ENCODE measurements at places on chromosomes 12 and 14.

DNA sequence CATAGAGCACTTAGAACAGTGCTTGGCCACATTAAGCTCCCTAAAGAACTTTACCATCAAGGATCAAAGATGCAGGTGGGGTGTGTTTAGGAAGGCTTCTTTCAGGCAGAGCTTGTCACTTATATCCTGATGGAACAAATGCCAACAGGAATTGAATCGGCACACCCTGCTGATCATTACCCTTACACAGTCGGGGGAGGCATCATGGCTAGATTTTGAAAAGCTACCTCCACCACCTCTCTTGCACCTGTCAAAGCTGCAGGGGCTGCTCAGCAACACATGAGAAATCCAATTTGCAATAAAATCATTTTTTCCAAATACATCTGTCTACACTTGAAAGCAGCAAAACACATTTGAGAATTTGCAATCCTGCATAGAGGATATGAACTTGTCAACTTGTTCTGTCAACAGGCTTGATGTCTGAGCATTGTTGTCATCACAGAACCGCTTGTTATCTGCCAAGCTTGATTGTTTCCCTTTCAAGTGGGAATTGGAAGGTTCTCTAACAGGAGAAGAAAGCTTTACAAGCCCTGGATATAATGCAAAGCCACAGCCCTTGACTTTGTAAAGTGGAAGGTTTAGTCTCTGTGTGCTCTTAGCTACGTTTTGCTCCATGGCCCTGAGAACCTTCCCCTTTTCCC, 24.6 kb upstream of the TRIM9 start:
- DNase-seq, result no peak

DNA sequence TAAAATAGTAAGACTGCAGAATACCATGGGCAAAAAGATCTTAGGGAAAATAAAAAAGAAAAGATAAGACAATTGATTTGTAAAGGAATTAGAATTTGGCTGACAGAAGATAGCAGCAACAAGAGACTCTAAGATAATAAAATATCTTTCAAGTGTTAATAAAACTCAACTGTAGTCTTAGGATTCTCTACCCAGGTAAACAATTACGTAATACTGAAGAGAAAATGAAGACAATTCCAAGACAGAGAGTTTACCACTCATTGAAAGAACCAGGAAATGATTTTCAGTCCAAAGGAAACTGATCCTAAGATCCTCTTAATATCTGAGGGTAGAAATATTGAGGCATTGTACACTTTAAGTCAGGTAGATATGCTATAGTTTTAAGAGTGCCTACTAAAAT, 321.1 kb downstream of the CEP128 start:
- no peak for DNase-seq

DNA sequence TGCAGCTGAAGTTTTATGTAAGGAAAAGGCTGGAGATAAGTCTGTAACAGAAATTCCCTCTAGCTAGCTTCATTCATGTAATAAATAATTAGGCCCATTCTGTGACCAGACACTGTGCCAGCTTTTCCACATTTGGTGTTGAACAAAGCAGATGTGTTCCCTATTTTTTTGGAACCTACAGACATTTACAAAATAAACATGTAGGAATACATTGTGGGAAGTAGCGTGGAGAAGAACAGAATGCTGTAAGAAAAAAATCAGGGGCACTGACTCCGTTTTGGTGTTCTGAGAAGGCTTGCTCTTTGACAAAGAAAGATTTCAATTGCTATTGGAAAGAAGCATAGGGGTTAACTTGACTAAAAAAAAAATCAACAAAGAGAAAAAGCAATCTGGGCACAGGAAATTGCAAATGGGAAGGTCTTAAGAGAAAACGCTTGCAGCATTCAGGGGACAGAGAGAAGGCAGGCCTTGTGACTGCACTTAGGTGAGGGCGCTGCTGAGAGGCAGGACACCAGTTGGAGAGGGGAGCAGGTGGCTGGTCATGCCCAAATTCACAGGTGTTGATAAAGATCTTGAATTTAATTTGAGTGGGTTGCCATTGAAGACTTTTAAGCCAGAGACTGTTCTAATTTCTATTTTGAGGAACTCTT, 4.0 kb downstream of the FAR2 start:
- no peak for DNase-seq

DNA sequence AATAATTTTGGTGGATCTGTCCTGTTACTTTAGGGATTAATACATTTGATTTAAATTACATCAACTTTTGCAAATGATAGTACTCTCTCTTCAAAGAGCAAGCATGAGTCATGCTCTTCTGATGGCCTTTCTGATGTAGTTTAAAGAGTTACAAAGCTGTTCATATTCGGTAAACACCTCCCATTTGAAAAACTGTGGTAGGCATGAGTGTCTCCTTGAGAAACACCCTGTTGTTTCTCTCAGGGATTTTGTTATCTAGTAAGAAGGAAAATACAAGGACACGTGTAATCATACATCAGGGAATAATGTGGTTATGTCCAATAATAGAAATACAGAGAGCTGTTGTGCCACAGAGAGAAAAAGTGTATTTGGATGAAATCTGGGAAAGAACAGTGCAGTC, 53.3 kb upstream of the E2F7 start:
- no peak for DNase-seq

DNA sequence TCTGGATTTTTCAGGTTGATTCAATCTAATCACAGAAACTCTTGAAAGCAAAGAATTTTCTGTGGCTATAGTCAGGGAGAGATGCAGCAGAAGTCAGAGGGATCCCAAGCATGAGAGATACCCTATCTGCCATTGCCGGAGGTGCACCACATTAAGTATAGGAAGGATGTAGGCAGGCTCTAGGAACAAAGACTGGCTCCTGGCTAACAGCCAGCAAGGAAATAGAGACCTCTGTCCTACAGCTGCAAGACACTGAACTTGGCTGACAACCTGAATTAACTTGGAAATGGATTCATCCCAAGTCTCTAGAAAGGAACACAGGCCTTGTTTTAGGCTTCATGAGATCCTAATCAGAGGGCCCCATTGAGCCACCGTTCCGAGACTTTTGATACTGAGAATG, 364.9 kb upstream of the FLRT2 start:
- DNase-seq, result no peak

- no peak for DNase-seq
Observed at GRCh38 chr14:105385322-105385637, 13.1 kb upstream of the TEX22 start.

DNA sequence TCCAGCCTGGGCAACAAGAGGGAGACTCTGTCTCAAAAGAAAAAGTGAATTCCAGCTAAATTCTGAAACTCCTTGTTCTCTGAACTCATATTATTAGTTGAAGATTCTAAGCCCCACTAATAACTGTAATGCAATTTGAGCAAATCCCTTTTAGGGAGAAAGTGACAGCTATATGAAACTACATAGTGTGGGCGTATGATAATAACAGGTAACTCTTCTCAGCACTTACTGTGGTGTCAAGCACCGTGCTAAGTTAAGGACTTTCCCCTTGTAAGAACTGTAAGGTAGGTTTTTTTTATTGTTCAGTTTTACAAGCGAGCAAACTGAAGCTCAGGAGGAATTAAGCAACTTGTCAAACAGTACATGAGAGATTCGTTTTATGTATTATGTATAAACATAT, 5.4 kb downstream of the ANKRD13A start:
- no peak for DNase-seq

DNA sequence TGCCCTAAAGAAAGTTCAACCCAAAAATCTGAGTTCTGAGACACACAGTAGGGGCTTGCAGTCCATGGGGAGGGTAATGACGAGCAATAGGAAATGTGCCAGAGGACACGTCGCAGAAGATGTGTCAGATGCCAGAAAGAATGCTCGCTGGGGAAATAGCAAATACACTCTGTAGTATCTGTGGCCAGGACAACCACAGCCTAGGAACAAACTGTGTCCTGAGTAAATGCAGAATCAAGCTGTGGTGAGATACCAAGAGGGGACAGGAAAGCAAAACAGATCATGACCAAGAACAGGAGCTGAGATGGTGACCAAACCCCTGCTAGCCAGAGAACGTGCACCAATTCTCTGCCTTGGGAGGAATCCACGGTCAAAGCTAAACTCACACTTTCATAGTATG, 9.1 kb downstream of the CRACR2A start:
- no peak for DNase-seq

DNA sequence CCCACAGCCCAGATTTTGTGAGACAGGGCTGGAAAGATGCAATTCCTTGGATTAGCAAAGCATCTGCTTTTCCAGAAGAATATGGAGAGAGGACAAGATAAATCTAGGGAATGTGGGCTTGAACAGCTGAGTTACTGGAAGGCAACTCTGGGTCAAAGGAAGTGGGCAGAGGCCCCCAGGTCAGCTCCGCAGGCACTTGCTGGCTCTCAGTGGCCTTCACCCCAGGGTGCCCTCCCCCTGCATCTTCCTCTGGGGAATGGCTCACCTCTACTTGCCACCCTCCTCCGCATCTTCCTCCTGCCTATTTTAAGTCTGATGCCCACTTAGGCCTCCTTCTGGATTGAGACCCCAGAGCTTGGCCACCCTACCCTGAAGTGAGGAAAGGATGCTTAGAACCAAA, 10.5 kb upstream of the PNMA1 start:
- DNase-seq, result no peak

GRCh38 chr14:58738189-58738836, 100.6 kb downstream of the DACT1 start:
- DNase-seq, result no peak

GRCh38 chr12:112091563-112091962, 17.0 kb downstream of the NAA25 start:
- no peak for DNase-seq

- DNase-seq, result no peak
Observed at GRCh38 chr14:89215531-89215930, 201.5 kb downstream of the FOXN3 start.

GRCh38 chr12:124658806-124659402, 91.5 kb upstream of the NCOR2 start:
- DNase-seq, result no peak

- DNase-seq, result no peak
Observed at GRCh38 chr14:61875483-61875882, 113.3 kb downstream of the SNAPC1 start.

- DNase-seq, result no peak
Observed at GRCh38 chr12:4051596-4051995, 178.4 kb upstream of the PARP11 start.

DNA sequence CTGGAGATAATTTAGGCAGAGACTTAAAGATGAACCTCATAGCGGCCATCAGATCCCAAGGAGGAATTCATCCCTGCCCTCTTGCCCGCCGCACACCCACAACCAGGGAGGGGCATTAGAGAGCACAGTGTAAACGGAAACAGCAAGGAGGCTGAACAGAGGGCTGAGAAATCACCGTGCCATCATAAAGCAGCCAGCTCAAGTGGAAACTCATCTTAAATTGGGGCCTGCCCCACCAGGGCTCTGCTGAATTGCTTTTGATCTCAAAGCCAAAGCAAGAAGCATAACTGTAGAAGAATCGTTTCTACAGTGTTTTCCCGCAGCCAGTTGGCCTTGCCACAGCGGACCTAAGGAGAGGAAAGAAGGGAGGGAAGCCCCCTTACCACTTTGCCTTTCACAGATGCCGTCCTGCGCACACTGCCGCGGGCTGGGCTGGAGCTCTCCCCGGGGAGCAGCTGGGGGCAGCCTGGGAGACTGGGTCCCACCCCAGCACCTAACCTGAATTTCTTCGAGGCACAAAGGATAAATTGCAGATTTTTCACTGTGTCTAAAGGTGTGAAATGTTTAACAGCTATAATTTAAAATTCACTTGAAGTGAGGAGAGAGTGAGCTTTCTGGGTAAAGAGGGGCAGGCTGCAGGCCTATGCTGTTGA, 51.8 kb upstream of the MMP17 start:
- DNase-seq, result no peak

DNA sequence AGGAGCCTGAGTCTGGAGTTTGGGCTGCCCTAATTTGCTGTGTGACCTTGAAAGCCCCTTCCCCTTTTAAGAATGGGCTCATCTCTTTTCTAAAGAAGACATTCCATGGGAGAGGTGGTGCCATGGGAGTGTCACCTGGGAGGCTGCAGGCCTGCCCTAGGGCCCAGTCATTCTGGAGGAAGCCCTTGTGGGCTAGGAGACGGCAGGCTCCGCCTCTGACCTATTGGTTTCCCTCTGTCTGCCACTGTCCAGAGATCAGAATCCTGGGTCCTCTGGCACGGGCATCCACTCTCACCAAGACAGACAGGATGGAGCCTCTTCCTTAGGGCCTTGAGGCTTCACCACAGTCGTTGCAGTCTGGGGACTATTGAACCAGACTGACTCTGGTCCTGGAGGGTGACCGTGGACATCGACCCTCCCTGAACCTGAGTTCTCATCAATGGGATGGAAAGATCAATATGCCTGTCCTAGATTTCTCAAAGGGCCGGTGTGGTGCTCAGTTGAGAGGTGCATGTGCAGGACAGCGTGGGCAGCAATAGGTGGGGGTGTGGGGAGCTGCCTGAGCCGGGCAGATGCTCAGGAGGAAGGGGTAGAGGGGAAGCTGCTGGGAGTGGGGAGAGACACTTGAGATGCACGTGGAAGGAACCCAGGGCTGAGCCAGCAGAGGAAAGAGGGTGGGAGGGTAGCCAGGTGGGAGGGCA, 12.2 kb upstream of the CLMN start:
- no peak for DNase-seq

GRCh38 chr12:115710104-115710564, 567.4 kb downstream of the MED13L start:
- no peak for DNase-seq

DNA sequence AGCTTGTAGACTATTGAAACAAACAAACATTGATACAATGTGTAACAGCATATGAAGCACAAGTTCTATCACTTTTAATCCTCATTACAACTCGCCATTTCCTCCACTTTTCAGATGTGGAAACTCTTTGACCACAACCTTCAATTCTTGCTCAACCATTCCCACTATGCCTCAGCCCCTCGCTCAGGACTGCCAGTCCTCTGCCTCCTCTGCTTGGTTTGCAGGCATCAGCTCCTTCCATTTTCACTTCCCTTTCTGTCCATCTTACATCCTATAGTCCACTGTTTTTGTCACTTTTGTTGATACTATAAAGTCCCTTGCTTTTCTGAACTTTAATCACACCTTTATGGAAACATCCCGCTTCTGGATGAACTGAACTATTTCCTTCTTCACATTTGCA, 28.2 kb upstream of the CD27 start:
- no peak for DNase-seq

GRCh38 chr12:49953961-49954846, 3.7 kb downstream of the AQP2 start:
- no peak for DNase-seq

Data from activated CD4-positive, alpha-beta T cell treated with anti-CD3 and anti-CD28 coated beads for 24 hours (primary cell).